ENCODE measurements at places on chromosomes 11 and 22. TPM values are rescaled to one million over a fixed set of nuclear protein-coding genes. Genes with fewer than 3 reads are reported as not detected.

The B3GAT1 gene
- total RNA-seq = not detected

The OR5D14 gene
- total RNA-seq = not detected

The F2 gene
- 2.2 TPM for total RNA-seq

The HBB gene
- total RNA-seq = not detected

The POLDIP3 gene
- 38.9 TPM for total RNA-seq
